ENCODE measurements at places on chromosomes 2 and 18. TPM values are rescaled to one million over a fixed set of nuclear protein-coding genes. Genes with fewer than 3 reads are reported as not detected.

The SERPINB4 gene
- not detected for total RNA-seq

The CRACDL gene
- 0.18 TPM for total RNA-seq

The ABCG5 gene
- not detected for total RNA-seq

The CDK5R2 gene
- total RNA-seq, result not detected

The ACYP2 gene
- 10.0 TPM for total RNA-seq

The CNDP1 gene
- not detected for total RNA-seq

The ARHGAP15 gene
- 167 TPM for total RNA-seq

The KIAA2012 gene
- total RNA-seq, result not detected

The COLEC11 gene
- not detected for total RNA-seq

The MEP1B gene
- not detected for total RNA-seq

The SPATA3 gene
- 0.35 TPM for total RNA-seq

The TOGARAM2 gene
- 10.3 TPM for total RNA-seq

The HS1BP3 gene
- total RNA-seq, result 17.2 TPM

The ELOA2 gene
- total RNA-seq, result not detected

The EFR3B gene
- total RNA-seq, result not detected

The CD207 gene
- not detected for total RNA-seq

The ANO7 gene
- total RNA-seq, result 0.91 TPM

The GAREM2 gene
- 1.6 TPM for total RNA-seq

The SIGLEC15 gene
- total RNA-seq, result not detected

The SLC4A3 gene
- not detected for total RNA-seq

The ERICH2 gene
- total RNA-seq, result not detected

The NYAP2 gene
- not detected for total RNA-seq

The GPR39 gene
- total RNA-seq, result not detected

The NCKAP1 gene
- 4.1 TPM for total RNA-seq

The LBX2 gene
- total RNA-seq, result 1.8 TPM

The ST8SIA5 gene
- not detected for total RNA-seq

The HRH4 gene
- 0.65 TPM for total RNA-seq

The ING5 gene
- total RNA-seq, result 27.4 TPM

The FARSB gene
- 20.8 TPM for total RNA-seq

The FASTKD2 gene
- total RNA-seq, result 15.4 TPM

The ACMSD gene
- not detected for total RNA-seq

The ATOH8 gene
- 0.55 TPM for total RNA-seq

The LGALSL gene
- 2.1 TPM for total RNA-seq

The FSIP2 gene
- not detected for total RNA-seq

The EPC2 gene
- total RNA-seq, result 26.5 TPM

The PLCL1 gene
- 1.2 TPM for total RNA-seq

The CCDC68 gene
- total RNA-seq, result not detected

The FLACC1 gene
- 3.1 TPM for total RNA-seq

The ALKAL2 gene
- total RNA-seq, result not detected

The SERPINB12 gene
- total RNA-seq, result not detected

The CFAP65 gene
- total RNA-seq, result not detected

The EFEMP1 gene
- not detected for total RNA-seq

The COBLL1 gene
- not detected for total RNA-seq

The RMC1 gene
- 54.9 TPM for total RNA-seq

The LAMA3 gene
- 0.18 TPM for total RNA-seq

The TUBA4B gene
- not detected for total RNA-seq

The DNAH6 gene
- total RNA-seq, result 0.45 TPM

The MPHOSPH10 gene
- 26.2 TPM for total RNA-seq

The NT5C1B gene
- total RNA-seq, result not detected

The B3GNT7 gene
- not detected for total RNA-seq

The WNT10A gene
- 0.70 TPM for total RNA-seq

The MC4R gene
- not detected for total RNA-seq

The C2orf80 gene
- total RNA-seq, result not detected

The ANKRD30BL gene
- not detected for total RNA-seq

The DNAJC5G gene
- total RNA-seq, result not detected

The TRIM43 gene
- total RNA-seq, result 0.43 TPM

The SALL3 gene
- total RNA-seq, result not detected

The TRIB2 gene
- total RNA-seq, result 62.8 TPM

The CENPA gene
- 39.5 TPM for total RNA-seq

Measured in activated CD4-positive, alpha-beta memory T cell treated with anti-CD3 and anti-CD28 coated beads, Interleukin-2, amount 10 ng/mL, durations not matched to agents 7 days and 5 days (primary cell).